CD8-positive, alpha-beta T cell (primary cell): ENCODE measurements at places on chromosomes 5 and 9. TPM values are rescaled to one million over a fixed set of nuclear protein-coding genes. Genes with fewer than 3 reads are reported as not detected.

- DNase-seq = peak; percentile 90
Measured at GRCh38 chr5:82356808-82357671, 78.9 kb upstream of the RPS23 start.

GRCh38 chr9:86184138-86184524, 75.3 kb downstream of the C9orf153 start:
- no peak for DNase-seq

GRCh38 chr5:89396278-89396954, 513.4 kb upstream of the MEF2C start:
- no peak for DNase-seq

GRCh38 chr9:126721564-126721981, 83.3 kb upstream of the ZBTB43 start:
- DNase-seq = peak; percentile 56

- DNase-seq = no peak
Measured at GRCh38 chr5:62829604-62829986, 251.0 kb downstream of the LRRC70 start.

GRCh38 chr9:137147091-137147792, 8.3 kb downstream of the GRIN1 start:
- DNase-seq = peak; percentile 13

DNA sequence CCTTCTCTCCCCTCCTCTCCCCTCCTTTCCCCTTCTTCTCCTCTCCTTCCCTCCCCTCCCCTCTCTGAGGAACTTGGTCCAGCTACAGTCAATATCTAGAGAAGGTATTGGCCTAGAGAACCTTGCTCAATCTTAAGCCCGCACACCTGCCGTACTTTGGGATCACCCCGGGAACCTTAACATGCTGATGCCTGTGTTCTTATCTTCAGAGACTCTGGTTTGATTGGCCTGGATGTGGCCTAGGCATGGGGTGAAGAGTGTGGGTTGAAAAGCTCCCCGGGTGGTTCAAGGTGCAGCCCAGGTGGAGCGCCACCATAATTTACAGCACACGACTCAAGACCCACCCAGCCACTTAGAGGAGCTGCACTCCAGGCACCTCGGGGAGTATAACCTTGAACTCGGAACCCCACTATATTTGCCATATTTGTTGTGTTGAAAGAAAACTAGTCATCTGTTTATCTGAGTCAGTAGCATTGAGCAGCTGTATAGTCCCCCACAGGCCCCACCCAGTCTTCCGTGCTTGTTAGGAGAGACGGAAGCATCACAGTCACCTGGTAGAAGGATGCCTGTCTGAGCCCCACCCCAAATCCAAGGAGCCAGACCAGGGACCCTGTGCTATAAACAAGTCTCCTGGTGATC, 14.4 kb upstream of the PHF19 start:
- DNase-seq = peak; percentile 77

- no peak for DNase-seq
Measured at GRCh38 chr5:154571325-154572035, 93.5 kb upstream of the HAND1 start.

Gene C9orf50
- total RNA-seq = 0.19 TPM

Gene ATP10B
- not detected for total RNA-seq
